Astrocyte of the spinal cord (primary cell): ENCODE measurements at places on chromosomes 5 and 9.

DNA sequence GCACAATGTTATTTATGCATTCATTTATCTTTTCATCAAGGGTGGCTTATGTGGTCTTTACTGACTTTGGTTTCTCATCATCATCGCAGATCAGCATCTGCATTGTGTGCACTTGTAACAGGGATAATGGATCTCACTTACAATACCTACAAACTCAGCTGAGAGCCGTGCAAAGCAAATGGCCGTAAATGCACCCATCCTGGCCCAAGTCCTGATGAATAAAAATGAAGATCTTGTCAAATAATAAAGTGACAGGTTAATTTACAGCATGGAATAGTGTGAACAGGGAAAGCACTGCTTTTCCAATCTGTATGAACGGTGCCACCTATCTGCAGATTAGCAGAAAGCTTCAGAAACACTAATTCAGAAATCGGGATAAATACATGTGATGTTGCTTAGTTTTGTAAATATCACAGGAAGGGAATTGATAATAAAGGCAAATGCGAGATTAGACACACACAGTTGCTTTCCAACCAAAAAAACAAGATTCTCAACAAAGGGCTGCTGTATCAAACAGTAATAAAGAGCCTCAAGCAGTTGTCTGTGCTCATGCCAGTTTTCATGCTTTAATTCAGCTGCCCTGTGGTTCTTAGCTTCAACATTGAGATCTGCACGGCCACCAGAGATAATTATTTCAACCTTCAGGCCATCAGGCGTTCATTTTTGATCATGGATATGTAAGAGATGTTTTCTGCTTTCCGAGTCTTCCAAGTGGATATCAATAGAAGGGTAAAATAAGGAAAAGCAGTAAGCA is 153.4 kb upstream of the POU5F2 start:
- DNase-seq, result no peak

GRCh38 chr9:89807101-89807395 is 202.2 kb downstream of the GADD45G start:
- no peak for DNase-seq

DNA sequence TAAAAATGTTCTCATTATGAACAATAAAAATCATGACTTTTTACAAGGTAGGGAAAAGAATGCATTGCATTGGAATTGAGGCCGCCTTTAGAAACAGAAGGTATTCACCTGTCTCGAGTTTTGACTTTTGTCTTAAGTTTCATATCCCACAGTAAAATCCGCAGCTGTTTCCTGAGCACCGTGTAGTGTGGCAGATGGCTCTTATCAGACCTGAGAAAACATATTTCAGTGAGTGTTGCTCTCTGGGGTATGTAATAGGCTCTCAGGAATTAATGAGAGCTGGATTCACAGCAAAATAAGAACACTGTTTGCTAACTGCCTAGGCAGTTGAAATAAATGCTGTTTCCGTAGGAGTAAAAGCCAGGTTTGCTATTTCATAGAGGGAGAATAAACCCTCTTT is 221.4 kb downstream of the CFAP90 start:
- no peak for DNase-seq

GRCh38 chr5:66621146-66621545 is 25.0 kb downstream of the MAST4 start:
- peak; percentile 26 for DNase-seq

DNA sequence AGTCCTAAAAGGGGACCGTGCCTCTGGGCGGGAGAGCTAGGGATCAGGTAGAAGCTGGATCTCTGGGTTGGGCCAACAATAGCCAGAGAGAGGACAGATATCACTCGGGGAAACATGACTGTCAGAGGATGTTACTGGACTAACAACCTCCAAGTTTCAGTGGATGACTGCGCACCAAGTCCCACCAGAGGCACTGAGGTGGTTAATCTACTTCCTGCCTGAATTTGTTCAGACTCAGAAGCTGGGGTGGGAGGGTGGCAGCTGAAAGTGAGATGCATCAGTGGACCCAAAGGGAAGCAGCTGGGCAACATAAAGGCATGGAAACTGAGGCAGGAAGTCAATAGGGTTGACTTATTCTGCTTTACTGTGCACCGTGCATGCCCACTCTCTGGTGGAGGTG is 130.1 kb upstream of the SLC44A1 start:
- no peak for DNase-seq

GRCh38 chr9:105842023-105842644 is 147.8 kb downstream of the TMEM38B start:
- DNase-seq, result peak; percentile 51

- DNase-seq, result no peak
Observed at GRCh38 chr9:26727471-26727870, 165.1 kb downstream of the CAAP1 start.

DNA sequence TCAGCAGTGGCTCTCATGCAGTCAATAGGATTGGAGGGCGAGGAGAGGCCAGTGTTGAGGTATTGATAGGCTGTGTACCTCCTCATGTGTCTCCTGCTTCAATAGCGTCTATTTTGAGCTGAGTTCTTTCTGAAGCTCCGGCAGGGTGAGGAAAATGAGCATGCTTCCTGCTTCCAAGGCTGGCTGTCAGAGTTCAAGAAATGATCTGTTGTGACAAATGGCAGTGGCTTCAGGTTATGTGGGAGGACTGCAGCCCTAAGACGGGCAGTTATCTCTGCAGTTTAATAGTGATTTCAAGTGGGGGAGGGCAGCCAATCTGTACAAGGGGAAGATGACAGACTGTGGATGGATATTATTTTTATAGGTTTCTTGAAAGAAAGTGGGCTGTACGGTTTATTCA is 54.0 kb upstream of the CXCL14 start:
- DNase-seq, result no peak

GRCh38 chr9:137330689-137331088 is 28.6 kb upstream of the NRARP start:
- no peak for DNase-seq

DNA sequence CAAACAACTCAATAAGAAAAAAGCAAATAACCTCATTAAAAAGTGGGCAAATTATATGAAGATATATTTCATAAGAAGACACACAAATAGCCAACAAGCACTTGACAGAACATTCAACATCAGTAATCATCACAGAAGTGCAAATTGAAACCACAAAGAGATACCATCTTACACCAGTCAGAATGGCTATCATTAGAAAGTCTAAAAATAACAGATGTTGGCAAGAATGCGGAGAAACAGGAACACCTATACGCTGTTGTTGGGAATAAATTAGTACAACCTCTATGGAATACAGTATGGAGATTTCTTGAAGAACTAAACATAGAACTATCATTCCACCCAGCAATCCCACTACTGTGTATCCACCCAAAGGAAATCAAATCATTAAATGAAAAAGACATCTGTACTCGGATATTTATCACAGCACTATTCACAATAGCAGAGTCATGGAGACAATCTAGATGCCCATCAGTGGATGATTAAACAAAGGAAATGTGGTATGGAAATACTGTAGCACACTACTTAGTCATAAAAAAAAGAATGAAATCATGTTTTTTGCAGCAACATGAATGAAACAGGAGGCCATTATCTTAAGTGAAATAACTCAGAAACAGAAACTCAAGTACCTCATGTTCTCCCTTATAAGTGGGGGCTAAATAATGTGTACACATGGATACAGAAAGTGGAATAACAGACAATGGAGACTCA is 106.8 kb upstream of the FST start:
- no peak for DNase-seq

- DNase-seq, result no peak
Observed at GRCh38 chr5:112863549-112863948, 2.5 kb downstream of the SRP19 start.

DNA sequence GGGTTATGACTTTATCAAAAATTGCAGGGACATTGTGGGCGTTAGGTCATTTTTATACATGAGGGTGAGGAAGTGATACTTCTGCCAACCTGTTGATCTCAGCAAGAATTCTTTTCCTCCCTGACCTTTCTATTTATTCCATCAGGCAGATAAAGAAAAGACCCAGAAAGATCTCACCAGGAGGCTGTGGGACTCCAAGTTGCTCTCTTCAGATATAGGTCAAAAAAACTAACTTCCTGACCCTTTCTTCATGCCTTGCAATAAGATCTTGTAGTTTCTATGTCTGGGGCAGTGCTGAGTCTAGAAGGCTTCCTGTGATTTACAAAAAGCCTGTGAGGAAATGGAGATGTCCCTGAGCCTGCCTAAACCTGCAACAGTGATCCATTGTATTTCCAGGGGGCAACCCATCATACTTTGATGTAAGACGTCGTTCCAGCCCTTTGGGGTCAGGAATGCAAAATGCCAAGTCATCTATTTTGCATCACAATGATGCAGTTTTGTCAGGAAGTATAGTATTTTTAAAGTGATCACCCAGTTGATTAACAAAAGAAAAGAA is 22.0 kb upstream of the PIK3R1 start:
- DNase-seq, result peak; percentile 37

GRCh38 chr5:150853561-150853960 is 7.2 kb downstream of the IRGM start:
- DNase-seq, result no peak

DNA sequence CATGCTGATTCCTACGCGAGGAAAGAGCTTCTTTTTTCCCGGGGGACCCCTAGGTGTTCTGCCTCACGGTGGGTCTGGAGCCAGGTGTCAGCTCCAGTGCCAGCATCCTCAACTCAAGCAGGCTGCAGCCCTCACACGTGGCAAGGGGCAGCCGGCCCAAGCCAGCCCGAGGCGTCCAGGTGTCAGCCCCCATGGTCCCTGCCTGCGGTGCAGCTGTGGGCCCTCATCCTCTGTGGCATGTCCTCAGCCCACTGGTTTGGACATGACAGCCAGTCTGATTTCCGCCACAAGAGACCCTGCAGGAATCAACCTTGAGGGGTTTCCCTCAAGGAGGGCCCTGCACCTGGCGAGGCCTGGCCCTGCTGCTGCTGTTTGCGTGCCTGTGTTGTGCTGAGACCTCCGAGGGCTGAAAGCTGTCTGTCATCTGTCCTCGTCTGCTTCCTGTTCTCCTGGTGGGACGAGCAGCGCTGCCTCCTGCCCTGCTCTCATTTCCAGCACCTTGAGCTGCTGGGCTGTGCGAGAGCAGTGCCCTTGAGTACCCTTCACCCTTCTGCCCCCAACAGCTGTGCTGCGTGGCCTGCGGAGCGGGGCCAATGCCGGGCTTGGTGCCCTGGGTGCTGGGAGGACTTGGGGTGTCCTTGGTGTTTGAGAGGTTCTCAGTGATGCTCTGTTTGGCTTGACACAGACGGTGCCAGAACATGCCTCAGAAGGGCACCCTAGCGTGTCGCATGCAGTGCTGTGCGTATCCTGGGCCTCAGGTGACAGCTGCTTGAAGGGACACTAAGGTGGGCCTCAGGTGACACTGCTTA is 137.6 kb downstream of the CACNA1B start:
- no peak for DNase-seq

GRCh38 chr5:56757077-56757476 is 58.3 kb upstream of the MAP3K1 start:
- no peak for DNase-seq

- peak; percentile 5 for DNase-seq
Observed at GRCh38 chr5:163943546-163943945, 438.1 kb downstream of the MAT2B start.

GRCh38 chr5:116497631-116498030 is 77.0 kb downstream of the SEMA6A start:
- DNase-seq, result no peak

GRCh38 chr5:21644032-21644431 is 1209.1 kb downstream of the CDH12 start:
- DNase-seq, result no peak

- peak; percentile 78 for DNase-seq
Observed at GRCh38 chr9:126439402-126439765, 112.8 kb downstream of the MVB12B start.

- DNase-seq, result no peak
Observed at GRCh38 chr5:31421806-31422586, 109.9 kb downstream of the DROSHA start.

DNA sequence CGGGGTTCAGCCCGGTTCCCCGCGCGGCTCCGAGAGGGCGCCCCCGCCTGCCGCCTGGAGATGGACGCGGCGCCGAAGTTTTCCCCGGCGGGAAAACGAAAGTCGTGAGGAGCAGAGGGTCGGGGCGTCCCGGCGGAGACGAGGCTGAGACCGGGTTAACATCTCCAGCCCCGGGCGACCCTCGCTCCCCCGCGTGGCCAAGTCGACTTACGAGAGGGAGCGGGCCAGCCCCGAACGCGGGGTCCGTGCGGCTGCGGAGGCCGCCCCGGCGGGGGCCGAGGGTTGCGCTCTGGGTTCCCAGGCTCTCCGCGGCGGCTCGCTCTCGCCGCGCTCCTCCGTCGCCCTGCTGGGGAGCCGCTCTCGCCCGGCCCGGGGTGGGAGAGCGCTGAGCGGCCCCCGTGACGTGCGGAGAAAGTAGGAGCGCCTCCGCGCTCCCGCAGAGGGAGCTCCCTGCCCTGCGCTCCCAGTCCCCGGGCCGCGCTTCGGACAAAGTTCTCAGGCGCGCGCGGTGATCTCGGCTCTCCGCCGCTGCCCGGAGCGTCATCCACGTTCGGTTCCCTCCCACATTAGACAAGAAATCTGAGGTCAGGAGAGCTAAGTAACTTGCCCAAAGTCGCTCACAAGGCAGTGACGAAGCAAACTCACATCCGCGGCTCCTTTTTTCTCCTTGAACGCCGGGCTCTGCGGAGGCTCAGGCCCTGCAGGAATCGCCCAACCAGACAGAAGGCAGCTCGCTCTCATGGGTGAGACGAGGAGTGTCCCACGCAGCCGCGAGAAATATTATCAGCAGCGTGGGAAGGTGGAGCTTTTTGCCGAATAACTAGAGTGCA is 1.2 kb upstream of the GCNT4 start:
- DNase-seq, result peak; percentile 73

GRCh38 chr9:27548055-27548741 is 18.6 kb upstream of the MOB3B start:
- DNase-seq, result peak; percentile 58

DNA sequence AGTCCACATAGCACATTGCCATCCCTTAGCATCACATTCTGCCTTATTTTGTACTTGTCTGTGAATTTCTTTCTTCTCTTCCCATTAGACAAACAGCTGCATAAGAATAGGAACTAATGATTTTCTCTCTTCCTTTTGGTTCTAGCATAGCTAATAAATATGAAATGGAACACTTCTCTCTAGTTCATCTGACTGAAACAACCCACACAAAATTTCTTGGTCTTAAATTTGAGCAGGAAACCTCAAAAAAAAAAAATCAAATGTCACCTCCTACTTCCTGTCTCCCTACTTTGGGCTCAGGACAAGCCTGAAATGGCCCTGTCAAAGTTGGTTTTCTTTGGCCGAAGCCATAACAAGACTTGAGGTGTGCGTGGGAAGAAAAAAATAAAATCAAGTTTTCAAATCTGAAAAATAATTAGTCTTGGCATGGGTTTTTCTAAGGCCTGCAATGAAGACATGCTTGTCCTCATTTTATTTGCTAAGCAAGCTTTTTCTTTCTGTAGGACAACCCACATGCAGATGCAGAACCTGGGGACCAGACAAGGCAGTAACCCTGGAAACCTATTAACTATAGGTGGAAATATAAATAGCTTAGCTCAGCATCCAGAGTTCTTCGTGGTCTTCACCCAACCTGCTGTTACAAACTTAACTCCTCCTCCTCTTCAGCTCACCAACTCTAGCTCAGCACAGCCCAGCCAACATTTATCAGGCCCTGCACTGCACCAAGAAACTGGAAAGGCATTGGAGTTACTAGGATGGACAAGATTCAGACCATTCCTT is 523.5 kb upstream of the KLF4 start:
- DNase-seq, result no peak

GRCh38 chr5:105506692-105507277 is 1944.2 kb upstream of the NUDT12 start:
- DNase-seq, result peak; percentile 9
